ENCODE measurements at places on chromosomes 6 and 20. TPM values are rescaled to one million over a fixed set of nuclear protein-coding genes. Genes with fewer than 3 reads are reported as not detected.

DNA sequence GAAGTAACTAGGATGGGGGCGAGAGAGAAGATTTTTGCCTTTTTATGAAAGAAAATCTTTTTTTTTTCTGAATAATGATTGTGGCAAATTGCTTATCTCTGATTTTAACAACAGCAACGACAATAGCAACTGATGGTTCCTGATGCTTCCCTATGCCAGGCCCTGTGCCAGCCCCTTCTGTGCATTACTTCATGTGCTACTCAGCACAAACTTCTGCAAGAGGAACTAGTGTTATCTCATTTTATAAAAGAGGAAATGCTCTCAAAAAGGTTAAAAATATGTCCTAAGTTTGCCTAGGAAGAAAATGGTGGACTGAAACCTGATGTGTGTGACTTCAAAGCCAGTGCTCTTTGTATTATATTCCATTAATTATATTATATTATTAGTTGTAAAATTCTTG lies 74.0 kb upstream of the RALGAPA2 start:
- no peak for DNase-seq

DNA sequence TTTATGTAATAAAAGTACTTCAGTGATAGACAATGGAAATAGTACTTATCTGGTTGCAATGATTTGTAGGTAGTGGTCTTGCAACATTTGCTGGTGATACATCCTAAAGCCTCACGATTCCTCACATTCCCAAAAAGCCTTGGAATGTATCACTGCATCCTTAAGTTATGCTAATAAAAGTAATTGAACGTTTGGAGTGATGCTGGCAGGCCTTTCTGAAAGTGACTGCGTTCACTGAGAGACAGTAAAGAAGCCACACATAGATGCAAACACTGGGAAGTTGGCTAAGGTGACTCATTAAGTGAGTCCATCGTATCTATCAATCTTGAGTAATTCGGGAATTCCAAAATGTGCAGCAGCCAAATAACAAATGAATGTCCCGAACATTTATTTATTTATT lies 444.1 kb upstream of the SOX4 start:
- no peak for DNase-seq

GRCh38 chr20:47231382-47232039 lies 125.0 kb downstream of the ZMYND8 start:
- no peak for DNase-seq

DNA sequence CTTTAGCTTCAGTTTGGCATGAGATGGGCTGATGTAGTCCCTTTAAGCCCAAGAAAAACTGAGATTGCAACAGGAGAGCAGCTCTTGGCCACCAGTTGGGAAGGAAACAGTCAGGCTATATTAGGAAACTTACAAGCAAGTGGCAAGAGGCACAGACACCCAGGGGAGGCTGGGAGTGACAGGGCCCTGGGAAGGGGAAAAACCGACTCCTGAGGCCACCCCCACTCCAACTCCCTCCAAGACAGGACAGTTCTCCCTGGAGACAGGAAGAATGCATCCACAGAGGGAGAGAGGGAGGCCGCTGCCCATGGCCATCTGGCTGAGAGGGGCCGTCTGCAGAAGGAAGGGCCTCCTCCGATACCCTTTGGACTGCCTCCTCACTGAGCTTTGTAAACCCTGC lies 20.5 kb downstream of the JPH2 start:
- no peak for DNase-seq

DNA sequence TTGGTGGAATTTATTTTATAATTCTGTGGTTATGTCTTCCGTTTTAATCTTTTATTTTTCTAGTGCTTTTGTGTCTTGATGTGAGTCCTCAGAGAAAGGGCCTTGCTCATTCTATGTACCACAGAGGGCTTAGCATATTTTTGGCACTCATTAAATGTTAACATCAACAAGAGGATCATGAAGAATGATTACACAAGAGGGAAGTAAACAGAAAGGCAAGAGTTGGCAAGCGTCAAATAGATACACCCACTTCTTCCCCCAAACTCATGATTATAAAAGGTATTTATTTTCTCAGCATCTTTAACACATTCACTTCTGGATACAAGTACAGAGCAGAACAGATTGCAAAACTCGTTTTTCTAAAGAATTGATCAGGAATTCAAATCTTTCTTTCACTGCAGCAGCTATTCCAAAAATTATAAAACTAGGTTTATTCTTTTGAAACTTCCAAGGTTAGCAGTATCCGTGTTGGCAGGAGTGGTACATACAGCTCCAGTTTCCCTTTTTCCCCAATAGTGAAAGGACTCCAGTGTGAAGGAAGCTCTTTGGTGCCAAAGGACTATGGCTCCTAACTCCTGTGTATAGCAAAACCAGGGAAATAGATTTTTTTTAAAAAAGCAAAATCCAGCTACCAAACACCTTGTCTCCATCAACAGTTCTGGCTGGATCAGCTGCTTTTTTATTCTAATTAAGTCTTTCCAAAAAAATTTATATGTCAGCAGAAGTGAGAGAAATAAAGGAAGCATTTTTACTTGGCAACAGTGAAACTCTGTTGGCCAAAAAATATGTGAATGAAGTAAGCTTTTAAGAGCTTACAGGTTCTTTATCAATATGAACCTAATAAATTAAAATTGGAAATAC lies 221.9 kb downstream of the ADGRG6 start:
- no peak for DNase-seq

DNA sequence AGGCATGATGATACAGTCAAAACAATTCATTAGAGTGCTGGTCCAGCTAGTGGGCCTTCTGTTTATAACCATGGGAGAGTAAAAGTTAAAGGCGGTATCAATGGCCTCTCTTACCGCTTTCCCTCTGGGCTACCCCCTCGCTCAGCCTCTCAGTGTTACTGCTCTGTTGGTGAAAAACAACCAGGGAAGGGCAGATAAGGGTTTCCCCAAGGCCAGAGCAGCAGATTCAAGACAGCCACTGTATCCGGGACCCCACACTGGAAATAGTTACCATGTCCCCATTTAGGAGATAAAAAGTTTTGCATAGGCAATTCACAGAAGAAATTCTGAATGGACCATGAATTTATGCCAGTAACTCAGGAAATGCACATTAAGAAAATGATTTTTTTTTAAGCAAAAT lies 13.4 kb downstream of the SCGN start:
- no peak for DNase-seq

GRCh38 chr20:44914924-44915323 lies 5.1 kb downstream of the PABPC1L start:
- no peak for DNase-seq

DNA sequence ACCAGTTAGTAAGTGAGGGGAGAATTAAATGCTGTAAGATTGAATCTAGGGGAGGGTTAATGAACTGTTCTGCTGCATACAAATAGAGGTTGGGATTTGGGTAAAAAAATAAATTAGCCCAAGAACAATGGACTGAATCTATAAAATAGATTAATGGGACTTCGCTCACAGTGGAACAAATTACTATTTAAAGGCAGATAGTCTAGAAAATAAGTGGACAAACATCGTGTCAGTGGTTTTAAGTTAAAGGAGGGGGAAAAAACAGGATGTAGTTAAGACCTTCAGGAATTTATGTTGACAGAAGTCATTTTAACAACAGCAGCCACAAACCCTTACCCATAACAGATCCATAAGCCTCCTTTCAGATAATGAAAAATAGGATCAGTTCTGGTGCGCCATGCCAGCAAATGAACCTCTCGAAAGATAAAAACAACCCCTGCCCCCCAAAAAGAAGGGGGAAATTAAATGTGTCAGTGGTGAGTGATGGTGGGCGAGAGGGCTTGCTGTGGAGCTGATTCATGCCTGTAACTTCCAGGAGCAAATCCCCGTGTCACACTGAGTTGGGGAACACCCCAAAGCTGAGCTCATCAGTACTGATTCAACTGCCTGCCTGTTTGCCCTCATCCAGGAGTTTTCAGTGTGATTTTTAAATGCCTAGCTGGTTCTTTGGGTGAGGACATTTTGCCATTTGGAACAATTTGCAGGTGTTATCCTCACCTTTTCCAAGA lies 86.8 kb downstream of the PPP1R14C start:
- DNase-seq = no peak

DNA sequence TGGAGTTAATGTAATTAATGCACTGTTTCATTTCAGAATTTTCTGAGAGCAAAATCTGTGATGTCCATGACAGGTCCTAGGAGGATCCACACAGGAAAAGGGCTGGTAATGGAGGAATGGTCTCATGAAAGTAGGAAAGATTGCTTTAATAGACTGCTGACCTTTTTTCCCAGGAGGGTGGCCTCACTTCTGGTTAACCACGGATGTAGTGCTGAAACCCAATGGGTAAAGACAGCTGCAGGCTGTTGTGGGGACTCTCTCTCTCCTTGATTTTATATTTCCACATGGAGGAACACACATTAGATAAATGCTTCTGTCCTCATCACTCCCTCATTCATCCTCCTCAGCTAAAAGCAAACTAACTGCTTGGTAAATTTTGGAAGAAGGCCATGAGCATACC lies 23.6 kb upstream of the RIPOR2 start:
- no peak for DNase-seq

DNA sequence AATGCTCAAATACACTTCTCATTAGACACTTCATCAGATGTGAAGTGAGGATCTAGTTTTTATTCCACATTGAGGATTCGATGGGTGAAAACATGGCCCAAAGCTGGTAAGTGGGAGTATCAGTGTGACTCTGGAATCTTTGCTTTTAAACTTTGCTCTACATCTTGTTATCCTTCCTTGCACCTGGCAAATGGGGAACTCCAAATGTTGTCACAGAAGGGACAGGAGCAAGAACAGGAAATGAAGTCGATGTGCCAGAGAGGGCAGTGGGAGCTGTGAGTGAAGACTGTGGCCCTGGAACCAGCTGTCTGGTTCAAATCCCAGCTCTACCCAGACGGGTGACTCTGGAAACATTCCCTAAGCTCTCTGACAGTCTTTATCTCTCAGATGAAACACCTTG lies 86.7 kb upstream of the AGPAT4 start:
- DNase-seq = no peak

GRCh38 chr20:45555198-45555597 lies 8.0 kb upstream of the EPPIN start:
- no peak for DNase-seq

DNA sequence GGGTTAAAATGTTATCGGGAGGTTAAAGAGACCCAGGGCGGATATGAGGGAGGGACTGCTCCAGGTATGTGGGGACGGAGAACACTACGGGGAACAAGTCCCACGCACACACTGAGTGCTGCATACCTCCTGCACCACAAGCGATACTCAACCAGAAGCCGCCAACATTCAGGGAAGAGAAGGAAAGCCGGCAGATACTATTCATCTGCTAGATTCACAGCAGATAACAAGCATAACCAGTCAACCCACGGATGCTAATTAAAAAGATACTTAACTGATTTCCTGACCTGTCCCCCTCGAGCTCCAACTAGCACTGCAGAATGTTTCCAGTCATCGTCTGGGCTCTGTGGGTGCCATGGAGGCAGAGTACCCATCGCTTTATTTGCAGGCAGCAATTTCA lies 45.1 kb upstream of the RPS6KA2 start:
- no peak for DNase-seq

GRCh38 chr20:44217342-44218092 lies 6.9 kb upstream of the OSER1 start:
- no peak for DNase-seq

- no peak for DNase-seq
Observed at GRCh38 chr6:13369591-13369990, 41.3 kb upstream of the TBC1D7 start.

DNA sequence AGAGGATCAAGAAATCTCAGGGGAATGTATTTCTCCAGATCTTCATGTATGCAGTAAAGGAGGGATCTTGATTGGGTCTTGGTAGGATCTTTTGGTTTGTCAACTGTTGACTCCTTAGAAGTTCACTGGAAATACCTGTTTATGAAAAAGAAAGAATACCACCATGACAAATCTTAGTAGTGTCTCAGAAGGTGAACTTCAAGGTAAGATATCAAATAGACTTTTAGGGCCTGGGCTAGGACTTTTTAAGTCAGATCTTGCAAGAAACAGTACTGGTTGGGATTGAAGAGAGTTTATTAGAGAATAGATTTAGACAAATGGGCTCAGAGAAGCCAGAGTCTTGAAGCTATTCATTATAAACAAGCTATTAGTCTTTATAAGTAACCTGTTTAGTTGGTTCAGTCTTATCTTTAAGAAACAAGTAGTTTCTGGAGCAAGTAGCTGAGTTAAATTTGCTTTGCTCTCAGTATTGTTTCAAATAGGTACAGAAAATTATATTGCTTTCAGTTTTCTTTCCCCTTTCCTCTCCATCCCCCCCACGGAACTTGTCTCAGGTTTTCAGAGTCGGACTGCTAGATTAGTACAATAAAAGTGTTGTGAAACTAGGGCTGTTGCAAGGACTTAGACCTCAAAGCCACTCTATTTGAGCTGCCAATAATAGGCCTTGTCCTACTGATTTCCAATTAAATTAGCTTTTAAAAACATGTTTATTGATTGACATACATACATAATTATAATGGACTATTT lies 529.1 kb upstream of the CITED2 start:
- DNase-seq = no peak

GRCh38 chr6:166417285-166417691 lies 34.5 kb upstream of the MPC1 start:
- DNase-seq = no peak

DNA sequence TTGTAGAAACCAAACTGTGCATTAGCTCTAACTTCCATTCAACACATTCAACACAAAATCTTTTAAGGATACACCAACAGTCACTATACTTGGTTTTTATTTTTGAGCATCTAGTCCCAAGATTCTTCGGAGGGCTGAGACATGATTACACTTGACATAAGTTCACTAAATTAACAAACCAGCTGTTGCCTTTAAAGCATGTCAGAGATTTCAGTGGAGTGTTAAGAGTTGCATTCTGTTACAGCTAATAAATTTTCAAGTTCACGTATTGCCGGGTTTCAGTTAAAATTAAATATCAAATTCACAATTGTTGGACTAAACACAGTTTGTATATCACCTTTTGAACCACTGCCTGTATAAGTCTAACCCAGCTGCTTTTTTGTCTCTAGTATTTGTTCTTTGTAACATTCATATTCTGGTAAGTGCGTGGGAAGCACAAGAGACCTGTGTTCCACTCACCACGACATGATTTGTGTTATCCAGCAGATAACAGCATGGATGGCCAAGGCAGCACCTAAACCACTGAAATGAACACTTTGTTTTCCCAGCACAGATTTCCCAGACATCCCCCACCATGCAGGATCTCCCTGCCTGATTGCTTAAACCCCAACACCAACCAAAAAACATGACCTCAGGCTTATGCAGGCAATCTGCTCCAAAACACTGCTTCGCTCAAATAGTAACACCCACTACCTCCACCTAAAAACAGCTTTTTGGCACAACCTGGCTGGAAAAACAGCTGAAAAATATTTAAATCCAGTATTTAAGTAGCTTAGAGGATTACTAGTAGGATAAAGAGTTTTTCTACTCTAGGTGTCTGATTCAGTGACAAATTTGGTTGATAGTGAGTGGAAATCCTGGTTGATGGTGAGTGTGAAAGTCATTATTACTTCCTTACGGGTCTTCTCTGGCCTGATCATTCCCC lies 286.5 kb upstream of the NT5E start:
- no peak for DNase-seq

Gene TMEM244
- not detected for total RNA-seq

Gene C20orf204
- total RNA-seq = not detected

Gene CST7
- total RNA-seq = 2.5 TPM

Gene MICB
- total RNA-seq = 1.8 TPM

Gene METTL24
- not detected for total RNA-seq

Gene GPX5
- total RNA-seq = not detected

Gene PHACTR3
- total RNA-seq = 0.18 TPM

Gene ABHD16B
- not detected for total RNA-seq

Gene OXT
- total RNA-seq = not detected

Gene NOL4L
- total RNA-seq = 5.1 TPM

Gene RAD21L1
- not detected for total RNA-seq

Gene NCR2
- total RNA-seq = 0.26 TPM

Gene C20orf202
- not detected for total RNA-seq

Gene TCF21
- 5.9 TPM for total RNA-seq

Gene SLC24A3
- 3.0 TPM for total RNA-seq

All from esophagus squamous epithelium (tissue), 5 donors.